ENCODE measurements at places on chromosomes 2 and 18.

- DNase-seq = no peak
Measured at GRCh38 chr2:233297076-233297475, 10.5 kb upstream of the SAG start.

DNA sequence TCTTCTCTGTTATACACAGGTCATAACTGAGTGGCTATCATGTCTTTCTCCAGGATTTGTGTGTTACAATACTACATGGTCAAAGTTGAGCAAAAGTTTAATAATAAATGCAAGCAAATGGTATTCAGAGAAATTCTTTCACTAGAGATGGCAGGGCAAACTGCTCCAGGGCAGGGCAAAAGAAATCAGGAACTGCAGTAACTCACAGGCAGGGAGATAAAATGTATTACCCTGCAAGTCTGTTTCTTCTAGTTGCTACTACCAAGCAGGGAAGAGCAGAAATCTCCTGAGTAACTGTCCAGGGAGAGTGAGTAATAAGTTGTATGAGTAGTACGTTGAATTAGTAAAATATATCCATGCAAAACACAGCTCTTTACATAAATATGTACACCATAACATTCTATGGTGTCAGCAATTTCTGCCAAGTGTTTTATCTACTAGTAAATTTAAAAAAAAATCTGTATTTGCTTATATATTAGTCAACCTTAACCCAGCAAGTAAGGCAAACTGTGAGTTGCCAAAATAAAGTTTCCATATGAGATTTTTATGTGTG lies 404.1 kb downstream of the ZEB2 start:
- no peak for DNase-seq

- DNase-seq = no peak
Measured at GRCh38 chr2:175220075-175220474, 38.6 kb upstream of the ATP5MC3 start.

DNA sequence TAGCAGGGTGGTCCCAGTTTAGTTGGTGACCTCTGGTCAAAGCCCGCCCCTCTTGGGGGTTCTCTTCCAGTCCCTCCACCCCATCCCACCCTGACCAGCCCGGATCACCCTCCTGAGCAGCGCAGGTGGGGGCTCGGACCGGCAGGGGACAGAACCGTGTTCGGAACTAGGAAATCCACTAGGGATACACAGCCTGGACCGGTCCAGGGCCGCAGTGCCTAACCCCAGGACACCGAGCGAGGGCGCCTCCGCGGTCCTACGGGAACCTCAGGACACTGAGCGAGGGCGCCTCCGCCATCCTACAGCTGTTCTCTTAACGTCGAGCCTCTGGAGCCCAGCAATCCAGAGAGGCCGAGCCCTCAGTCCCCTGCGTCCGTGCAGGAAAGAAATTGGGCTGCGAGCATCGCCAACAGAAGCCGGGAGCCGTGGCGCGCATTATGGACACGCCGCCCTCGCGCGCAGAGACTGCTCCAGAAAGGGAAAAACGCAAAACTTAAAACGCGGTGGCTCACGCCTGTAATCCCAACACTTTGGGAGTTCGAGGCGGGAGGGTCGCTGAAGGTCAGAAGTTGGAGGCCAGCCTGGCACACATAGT lies 8.5 kb downstream of the RAX start:
- DNase-seq = no peak

- no peak for DNase-seq
Measured at GRCh38 chr18:57253903-57254302, 98.5 kb upstream of the ST8SIA3 start.

GRCh38 chr18:78659057-78659456 lies 320.6 kb upstream of the SALL3 start:
- DNase-seq = no peak

- no peak for DNase-seq
Measured at GRCh38 chr2:109423556-109424359, 190.0 kb downstream of the SEPTIN10 start.

DNA sequence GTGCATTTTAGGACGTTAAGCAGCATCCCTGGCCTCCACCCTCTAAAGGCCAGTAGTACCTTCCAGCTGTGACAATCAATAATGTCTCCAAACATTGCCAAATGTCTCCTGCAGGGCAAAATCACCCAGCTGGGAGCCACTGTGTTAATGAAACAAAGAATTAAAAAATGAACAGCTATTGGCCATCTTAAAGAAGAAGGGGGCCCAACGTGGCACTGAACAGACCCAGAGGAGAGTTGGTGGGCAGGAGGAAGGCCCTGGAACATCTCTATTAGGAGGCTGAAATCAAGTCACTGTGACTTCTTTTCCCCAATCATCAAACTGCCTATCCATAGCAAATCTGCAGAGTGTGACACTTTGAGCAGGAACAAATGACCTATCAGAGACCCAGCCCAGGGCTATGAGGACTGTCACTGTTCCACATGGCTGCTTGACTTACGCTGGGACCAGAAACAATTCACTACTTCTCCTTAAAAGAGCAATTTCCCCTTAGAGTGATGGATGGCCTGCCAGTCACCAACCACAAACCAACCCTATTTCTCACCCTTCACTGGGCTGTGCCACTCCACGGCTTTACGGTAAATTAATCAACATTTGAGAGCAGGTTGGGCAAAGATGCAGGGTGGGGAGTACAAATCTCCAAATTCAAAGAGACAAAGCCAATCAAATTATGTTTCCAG lies 35.2 kb upstream of the TEX51 start:
- DNase-seq = peak; percentile 3

DNA sequence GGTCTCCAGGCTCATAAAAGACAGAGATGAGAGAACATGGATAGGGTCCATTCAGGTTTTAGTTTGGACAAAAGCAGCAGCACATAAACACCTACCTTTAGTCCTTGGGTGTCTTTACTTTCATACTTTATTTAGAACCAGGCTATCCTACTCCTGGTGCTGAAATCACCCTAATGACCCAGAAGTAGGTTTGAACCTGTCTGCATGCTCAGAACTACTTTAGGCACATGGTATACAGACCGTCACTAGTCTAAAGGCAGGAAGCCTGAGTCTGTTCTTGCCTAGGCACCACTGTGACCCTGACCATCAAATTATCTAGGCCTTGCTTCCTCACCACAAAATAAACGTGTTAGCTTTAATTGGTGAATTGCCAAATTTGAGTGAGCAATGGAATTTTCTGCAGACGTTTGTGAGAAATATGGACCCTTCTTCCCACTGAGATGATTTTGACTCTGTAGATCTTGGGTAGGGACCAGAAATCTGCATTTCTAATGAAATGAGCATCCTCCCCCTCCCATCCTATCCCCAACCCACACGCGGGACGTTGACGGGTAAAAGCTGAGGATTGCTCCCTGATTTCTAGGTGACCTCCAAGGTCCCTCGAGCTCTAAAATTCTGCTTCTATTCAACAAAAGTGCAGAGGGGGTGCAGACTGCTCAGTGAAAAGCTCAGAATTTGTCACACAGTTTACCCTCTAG lies 75.1 kb downstream of the PLEKHM3 start:
- peak; percentile 14 for DNase-seq
